ENCODE measurements at places on chromosomes 2 and 18.

DNA sequence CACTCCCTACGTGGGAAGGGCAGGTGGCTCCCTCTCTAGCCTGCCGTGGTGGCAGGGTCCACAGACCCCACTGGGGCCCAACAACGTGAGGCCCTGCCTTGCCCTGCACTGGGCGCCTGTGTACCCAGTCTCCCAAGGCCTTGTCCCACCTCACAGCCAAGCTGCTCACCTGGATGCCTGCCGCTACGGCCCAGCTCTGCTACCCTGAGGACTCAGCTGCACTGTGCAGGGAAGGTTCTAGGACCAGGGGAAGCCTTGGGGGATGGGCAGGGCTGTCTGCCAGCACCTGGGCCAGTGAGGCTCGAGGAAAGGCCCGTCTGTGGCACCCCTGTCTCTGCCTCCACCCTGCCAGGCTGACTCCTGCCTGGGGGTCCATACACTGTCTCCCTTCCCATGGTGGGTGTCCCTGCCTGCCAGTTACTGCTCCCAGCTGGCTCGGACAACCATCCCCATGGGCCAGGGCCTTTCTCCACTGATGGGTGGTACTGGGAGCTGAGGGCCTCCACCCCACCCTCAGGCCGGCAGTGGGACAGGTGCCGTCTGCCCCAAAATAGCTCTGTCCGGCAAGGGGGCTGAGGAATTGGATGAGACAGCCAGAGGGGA lies 33.2 kb downstream of the HS6ST1 start:
- DNase-seq: no peak

- DNase-seq: no peak
These were observed 42.4 kb downstream of the CYP27C1 start for GRCh38 chr2:127177617-127178263.

- no peak for DNase-seq
These were observed 39.6 kb downstream of the POLR1A start for GRCh38 chr2:86066007-86066578.

DNA sequence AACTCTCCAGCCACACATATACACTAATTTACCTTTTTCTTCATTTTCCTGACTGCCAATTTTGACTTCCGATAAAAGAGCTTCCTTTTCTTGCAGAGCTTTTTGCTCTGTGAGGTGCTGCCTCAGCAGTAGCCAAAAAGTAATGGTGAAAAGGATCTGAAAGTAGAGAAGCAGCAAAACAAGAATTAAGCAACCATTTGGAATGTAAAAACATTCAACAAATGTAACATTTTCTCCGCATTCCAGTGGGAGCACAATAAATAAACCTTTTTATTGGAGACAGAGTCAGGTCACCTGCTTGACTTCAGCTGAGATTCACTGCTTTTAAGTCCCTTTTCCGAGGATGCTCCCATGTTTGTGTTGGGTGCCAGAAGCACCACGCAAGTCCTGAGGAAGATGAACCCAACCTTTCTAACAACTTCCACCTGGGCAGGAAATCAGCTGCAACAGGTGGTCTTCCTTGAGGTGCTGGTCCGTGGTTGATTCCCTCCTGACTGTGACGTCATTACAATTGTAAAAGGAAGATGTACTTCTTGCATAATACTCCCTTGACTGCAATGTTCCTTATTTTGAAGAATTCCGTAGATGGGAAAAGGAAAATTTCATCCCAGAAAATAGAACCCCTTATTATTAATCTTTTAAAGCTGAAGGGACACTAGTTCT lies 265.5 kb downstream of the NAPG start:
- no peak for DNase-seq

- DNase-seq: no peak
These were observed 117.4 kb downstream of the PIEZO2 start for GRCh38 chr18:11031966-11032365.

DNA sequence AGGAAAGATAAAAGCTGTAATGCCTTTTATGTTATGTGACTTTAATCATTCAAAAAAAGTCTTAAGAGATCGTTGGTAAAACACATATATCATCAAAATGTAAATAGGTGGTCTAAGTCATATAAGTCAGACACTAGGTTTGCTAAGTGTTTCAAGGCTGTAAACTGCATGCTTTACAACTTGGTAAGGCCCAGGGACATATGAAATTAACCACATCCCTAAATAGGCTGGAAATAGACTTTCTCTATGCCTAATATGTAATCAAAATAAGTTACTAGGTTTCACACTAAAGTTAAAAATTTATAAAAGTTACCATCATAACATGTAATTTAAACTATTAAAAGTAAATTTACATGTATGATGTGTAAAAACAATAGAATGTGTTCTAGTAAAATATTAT lies 946.3 kb upstream of the LRATD1 start:
- DNase-seq: no peak

DNA sequence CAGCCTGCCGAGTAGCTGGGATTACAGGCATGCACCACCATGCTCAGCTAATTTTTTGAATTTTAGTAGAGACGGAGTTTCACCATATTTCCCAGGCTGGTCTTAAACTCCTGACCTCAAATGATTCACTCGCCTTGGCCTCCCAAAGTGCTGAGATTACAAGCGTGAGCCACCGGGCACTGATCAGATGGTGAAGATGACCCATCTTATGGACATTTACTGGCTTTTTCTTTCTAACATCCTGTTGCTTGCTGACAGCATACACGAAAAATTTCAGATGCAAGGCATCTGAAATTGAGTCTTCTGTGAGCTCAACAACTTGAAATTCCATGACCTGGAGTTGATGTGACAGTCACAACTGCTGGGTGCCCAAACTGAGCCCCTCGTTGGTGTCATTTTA lies 859.5 kb upstream of the CNTNAP5 start:
- DNase-seq: no peak

Data from stimulated activated CD4-positive, alpha-beta T cell treated with anti-CD3 and anti-CD28 coated beads, Interleukin-2, amount 100 ng/mL, for 48 hours (primary cell).